Sigmoid colon (tissue), 7 donors: ENCODE measurements at places on chromosomes 11 and 22. TPM values are rescaled to one million over a fixed set of nuclear protein-coding genes. Genes with fewer than 3 reads are reported as not detected.

CHCHD10 gene
- 20.7 TPM for total RNA-seq

WNT11 gene
- 8.9 TPM for total RNA-seq

BARX2 gene
- not detected for total RNA-seq

LINC01488 gene
- not detected for total RNA-seq

OR2D2 gene
- total RNA-seq = not detected

HBG1 gene
- not detected for total RNA-seq

RAB36 gene
- total RNA-seq = 2.5 TPM

PGA5 gene
- not detected for total RNA-seq

MPPED2 gene
- 19.1 TPM for total RNA-seq

MIAT gene
- total RNA-seq = 1.4 TPM

P2RY6 gene
- 2.6 TPM for total RNA-seq

SPON1 gene
- 32.1 TPM for total RNA-seq

NECTIN1 gene
- total RNA-seq = 1.7 TPM

- H3K27ac ChIP-seq = peak overlapping the region; percentile 85
- H3K36me3 ChIP-seq = no peaks in the 10 kb centered on the region
- H3K4me1 ChIP-seq = peaks cover 14% of the 10 kb centered on the region
- H3K27me3 ChIP-seq = no peaks in the 10 kb centered on the region
- H3K4me3 ChIP-seq = peak overlapping the region; percentile 66
Observed at GRCh38 chr11:47980907-47981621, 705 bp downstream of the PTPRJ start.

DNA sequence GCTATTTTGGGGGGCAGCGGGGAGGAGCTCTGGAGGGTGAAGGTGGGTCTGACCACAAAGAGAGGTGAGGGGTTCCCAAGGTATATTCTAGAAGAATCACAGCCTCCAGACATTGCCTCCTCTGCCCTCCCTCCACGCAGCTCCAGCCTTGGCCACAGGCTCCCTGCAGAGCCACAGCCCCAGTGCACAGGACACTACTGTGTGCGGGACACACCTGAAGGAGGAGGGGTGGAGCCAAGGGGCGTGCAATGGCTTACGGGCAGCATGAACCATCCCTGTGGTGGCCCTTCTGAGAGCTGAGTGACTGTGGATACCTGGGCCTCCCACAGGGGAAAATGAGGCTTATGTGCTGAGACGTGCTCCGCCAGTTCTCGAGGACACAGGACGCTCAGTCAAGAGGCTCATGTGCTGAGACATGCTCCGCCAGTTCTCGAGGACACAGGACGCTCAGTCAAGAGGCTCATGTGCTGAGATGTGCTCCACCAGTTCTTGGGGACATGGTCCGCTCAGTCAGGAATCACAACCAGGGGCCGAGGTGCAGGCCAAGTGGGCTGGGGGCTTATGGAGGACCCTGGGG is 417.3 kb downstream of the SHANK2 start:
- H3K36me3 ChIP-seq = no peaks in the 10 kb centered on the region
- H3K27me3 ChIP-seq = no peaks in the 10 kb centered on the region
- no peaks in the 10 kb centered on the region for H3K4me1 ChIP-seq
- DNase-seq = no peak
- H3K4me3 ChIP-seq = no peak overlapping the region

GRCh38 chr11:57781529-57781943 is 19.9 kb downstream of the CTNND1 start:
- H3K27ac ChIP-seq = peak overlapping the region; percentile 72
- no peak for DNase-seq
- no peaks in the 10 kb centered on the region for H3K36me3 ChIP-seq
- no peak overlapping the region for H3K4me3 ChIP-seq
- no peaks in the 10 kb centered on the region for H3K27me3 ChIP-seq

- H3K36me3 ChIP-seq = peaks cover 84% of the 10 kb centered on the region
- H3K4me1 ChIP-seq = no peaks in the 10 kb centered on the region
- no peak overlapping the region for H3K27ac ChIP-seq
- no peak overlapping the region for H3K4me3 ChIP-seq
- no peaks in the 10 kb centered on the region for H3K27me3 ChIP-seq
- no peak for DNase-seq
Observed at GRCh38 chr22:24337894-24338645, 67.4 kb downstream of the SPECC1L start.

DNA sequence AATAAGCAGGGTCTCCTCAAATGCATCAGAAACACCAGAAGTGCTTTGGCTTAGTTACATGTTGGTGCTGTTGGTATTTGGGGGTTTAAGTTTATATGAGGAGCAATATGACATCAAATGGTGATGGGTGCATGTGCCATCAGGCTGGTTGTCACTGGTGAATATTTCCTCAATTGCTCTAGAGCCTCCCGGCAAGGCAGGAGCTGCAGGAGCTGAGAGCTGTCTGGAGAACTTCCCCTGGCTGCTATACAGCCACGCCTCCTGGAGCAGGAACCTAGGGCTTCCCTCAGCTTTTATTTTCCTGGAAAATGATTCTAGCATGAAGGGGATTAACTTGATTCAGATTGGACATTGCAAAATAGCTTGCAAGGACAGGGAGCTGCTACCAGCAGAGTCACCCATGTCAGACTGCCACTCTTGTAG is 15.8 kb downstream of the IGLL5 start:
- no peak for DNase-seq
- no peak overlapping the region for H3K27ac ChIP-seq
- no peaks in the 10 kb centered on the region for H3K27me3 ChIP-seq
- no peaks in the 10 kb centered on the region for H3K4me1 ChIP-seq
- H3K4me3 ChIP-seq = no peak overlapping the region
- H3K36me3 ChIP-seq = no peaks in the 10 kb centered on the region

- no peaks in the 10 kb centered on the region for H3K27me3 ChIP-seq
- H3K4me3 ChIP-seq = no peak overlapping the region
- no peak for DNase-seq
Observed at GRCh38 chr11:102420547-102420946, 32.0 kb downstream of the TMEM123 start.

DNA sequence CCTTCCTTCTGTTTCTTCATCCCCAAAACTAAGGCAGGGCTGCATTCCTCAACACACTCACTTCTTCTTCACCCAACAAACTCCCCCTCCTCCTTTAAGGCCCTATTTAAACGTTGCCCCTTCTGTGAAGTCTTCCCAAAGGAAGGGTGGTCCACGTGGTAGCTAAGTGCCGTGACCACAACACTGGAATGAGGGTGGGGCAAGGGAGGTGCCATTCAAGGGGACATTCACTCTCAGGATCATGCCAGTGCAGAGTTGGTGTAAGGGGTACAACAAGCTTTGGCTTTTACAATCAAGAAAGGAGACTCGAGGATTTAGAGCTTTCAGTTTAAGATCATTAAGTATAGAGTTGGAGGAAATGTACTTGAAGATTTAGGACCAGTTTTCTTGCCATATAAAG is 8.0 kb upstream of the MS4A10 start:
- H3K4me3 ChIP-seq = no peak overlapping the region
- no peak for DNase-seq
- no peaks in the 10 kb centered on the region for H3K27me3 ChIP-seq
- no peaks in the 10 kb centered on the region for H3K36me3 ChIP-seq
- peaks cover 11% of the 10 kb centered on the region for H3K4me1 ChIP-seq
- no peak overlapping the region for H3K27ac ChIP-seq

DNA sequence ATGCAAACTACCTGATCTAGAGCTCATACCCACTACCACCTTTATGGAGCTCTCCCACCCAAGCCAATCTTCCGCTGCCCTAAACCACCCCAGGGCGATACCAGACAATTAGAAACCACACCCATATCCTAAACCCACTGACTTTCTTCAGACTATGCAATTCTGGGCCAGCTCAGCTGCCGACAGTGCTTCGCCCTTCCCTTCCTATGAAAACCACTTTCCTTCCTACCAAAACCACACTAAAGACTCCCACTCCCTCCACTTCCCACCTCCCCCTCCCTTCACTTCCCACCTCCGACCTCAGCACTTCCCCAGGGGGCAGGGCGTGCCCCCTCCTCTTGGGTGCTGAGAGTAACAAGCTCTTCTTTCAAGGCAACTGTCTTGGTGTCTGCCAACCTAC is 25.1 kb downstream of the B3GAT1 start:
- H3K4me1 ChIP-seq = no peaks in the 10 kb centered on the region
- DNase-seq = no peak
- H3K4me3 ChIP-seq = no peak overlapping the region
- no peak overlapping the region for H3K27ac ChIP-seq

GRCh38 chr11:75350122-75350742 is 1.2 kb downstream of the ARRB1 start:
- no peak for DNase-seq
- no peaks in the 10 kb centered on the region for H3K36me3 ChIP-seq
- peaks cover 67% of the 10 kb centered on the region for H3K4me1 ChIP-seq
- peak overlapping the region; percentile 97 for H3K27ac ChIP-seq
- peak overlapping the region; percentile 93 for H3K4me3 ChIP-seq

- no peaks in the 10 kb centered on the region for H3K27me3 ChIP-seq
- peaks cover 43% of the 10 kb centered on the region for H3K4me1 ChIP-seq
- DNase-seq = peak; percentile 59
- H3K4me3 ChIP-seq = no peak overlapping the region
Observed at GRCh38 chr22:19103880-19104821, 18.1 kb downstream of the DGCR2 start.

GRCh38 chr11:93651052-93651451 is 10.4 kb upstream of the CEP295 start:
- no peaks in the 10 kb centered on the region for H3K36me3 ChIP-seq
- no peak overlapping the region for H3K4me3 ChIP-seq
- no peak overlapping the region for H3K27ac ChIP-seq
- H3K4me1 ChIP-seq = no peaks in the 10 kb centered on the region
- DNase-seq = no peak
- no peaks in the 10 kb centered on the region for H3K27me3 ChIP-seq

- H3K36me3 ChIP-seq = no peaks in the 10 kb centered on the region
- no peak overlapping the region for H3K27ac ChIP-seq
- peak; percentile 58 for DNase-seq
- H3K27me3 ChIP-seq = no peaks in the 10 kb centered on the region
- H3K4me1 ChIP-seq = no peaks in the 10 kb centered on the region
Observed at GRCh38 chr11:69545976-69546617, 64.6 kb downstream of the LINC01488 start.

- H3K4me3 ChIP-seq = no peak overlapping the region
- DNase-seq = no peak
- no peaks in the 10 kb centered on the region for H3K4me1 ChIP-seq
- no peak overlapping the region for H3K27ac ChIP-seq
- H3K27me3 ChIP-seq = no peaks in the 10 kb centered on the region
Observed at GRCh38 chr22:35310556-35311550, 11.2 kb downstream of the TOM1 start.

- no peaks in the 10 kb centered on the region for H3K36me3 ChIP-seq
- peaks cover 10% of the 10 kb centered on the region for H3K4me1 ChIP-seq
- H3K27ac ChIP-seq = no peak overlapping the region
- no peak overlapping the region for H3K4me3 ChIP-seq
- DNase-seq = no peak
- H3K27me3 ChIP-seq = no peaks in the 10 kb centered on the region
Observed at GRCh38 chr22:20213833-20214708, 54.0 kb downstream of the RTN4R start.

DNA sequence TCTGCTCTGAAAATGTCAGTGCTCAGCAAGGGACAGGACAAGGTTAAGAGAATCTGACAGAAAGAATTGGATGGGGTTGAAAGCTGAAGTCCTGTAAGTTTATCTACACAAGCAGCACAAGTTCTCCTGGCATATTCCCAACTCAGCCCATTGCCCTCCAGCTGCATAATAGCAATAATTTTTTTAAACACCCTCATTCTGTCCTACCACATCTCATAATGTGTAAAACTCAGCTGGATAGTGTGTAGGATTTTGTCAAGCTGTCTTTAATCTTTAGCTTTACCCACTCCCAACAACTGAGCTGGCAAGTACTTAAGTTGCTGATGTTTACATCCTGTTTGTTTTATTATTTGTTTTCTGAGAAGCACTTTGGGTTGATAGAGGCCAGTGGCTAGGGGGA is 158.9 kb downstream of the CADM1 start:
- H3K4me1 ChIP-seq = no peaks in the 10 kb centered on the region
- H3K27me3 ChIP-seq = no peaks in the 10 kb centered on the region
- no peak overlapping the region for H3K27ac ChIP-seq
- H3K4me3 ChIP-seq = no peak overlapping the region
